Panc1 (cell line): ENCODE measurements at places on chromosomes 3 and 15.

DNA sequence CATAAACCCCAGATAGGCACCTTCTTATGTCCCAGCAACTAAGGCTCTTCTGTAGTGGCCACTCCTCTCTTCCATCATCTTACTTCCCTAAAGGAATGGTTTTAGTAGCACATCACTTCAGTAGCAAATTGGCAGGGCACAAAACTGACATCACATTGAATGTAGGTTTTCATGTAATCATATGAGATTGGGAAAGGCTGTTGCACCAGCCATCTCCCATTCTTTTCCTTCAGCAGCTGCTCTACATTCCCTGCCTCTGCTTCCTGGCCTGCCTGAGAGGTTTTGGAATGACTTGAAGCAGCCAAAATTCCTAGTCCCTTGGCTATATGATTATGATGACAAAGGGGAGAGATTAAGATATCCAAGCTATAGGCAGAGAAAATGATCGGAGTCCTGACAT is 36.5 kb downstream of the NSUN3 start:
- DNase-seq, result no peak

DNA sequence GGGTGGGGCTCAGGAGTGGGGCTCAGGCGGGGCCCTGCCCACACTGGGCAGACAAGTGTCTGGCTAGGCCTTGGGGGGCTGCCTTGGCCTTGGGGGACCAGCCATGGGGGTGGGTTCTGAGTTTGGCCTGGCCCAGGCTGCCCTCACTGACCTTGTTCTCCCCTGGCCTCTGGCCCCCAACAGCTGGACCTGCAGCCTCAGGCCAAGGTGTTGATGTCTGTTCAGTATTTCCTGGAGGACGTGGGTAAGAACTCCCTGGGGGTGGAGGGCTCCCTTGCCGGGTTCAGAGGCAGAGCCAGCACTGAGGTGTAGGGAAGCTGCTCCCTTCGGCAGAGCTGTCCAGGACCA is 20.0 kb downstream of the PRKCD start:
- DNase-seq, result no peak

DNA sequence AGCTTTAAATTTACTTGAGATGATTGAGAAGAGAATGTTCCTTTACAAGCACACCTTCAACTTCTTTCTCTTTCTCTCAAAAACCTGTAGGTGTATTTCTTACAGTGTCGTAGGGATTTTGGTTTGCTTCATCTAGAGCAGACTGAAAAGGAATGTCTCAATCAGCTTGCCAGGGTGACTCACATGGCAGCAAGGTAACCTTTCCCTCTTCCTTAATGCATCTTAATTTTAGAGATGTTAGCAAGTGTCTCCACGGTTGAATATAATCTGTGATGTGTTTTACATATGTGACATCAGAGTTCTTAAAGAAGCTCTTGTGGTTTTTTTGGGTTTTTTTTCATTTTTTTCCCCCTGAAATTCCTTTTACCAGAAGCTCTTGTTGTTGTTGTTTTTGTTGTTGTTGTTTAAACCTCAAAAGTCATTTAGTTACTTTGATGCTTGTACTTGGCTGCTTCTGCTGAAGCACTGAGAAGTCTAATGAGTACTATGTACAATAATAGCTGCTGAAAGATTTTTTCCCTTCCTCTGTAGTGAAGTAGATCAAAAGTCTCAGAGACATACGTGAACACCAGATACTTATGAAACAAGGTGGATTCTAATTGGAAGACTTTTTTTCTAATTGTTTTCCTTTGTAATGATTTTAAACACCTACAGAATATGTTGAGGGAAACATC is 83.1 kb downstream of the RETNLB start:
- DNase-seq, result no peak

GRCh38 chr3:105865867-105866350 is 2.9 kb downstream of the CBLB start:
- no peak for DNase-seq

DNA sequence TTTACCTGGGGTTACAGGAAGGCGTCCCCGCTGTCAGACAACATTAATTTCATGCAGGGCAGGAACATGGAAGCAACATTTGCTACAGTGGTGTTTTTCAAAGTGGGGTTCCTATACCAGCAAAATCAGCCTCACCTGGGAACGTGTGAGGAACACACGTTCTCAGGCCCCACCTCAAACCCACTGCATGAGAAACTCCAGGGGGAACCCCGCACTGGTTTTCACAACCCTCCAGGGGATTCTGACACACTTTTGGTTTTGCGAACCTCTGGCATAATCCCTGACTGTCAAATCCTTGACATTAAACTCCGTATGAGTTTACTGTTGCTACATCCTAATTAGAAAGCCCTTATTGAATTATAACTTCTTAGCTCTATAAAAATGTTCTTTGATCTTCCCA is 127.7 kb downstream of the LRRK1 start:
- DNase-seq, result no peak

- DNase-seq, result no peak
Observed at GRCh38 chr3:10395671-10396070, 74.8 kb upstream of the SEC13 start.

- no peak for DNase-seq
Observed at GRCh38 chr3:61358364-61358763, 107.1 kb upstream of the FHIT start.

- no peak for DNase-seq
Observed at GRCh38 chr3:73098873-73099272, 37.4 kb downstream of the EBLN2 start.

GRCh38 chr3:70064194-70064779 is 64.8 kb downstream of the SAMMSON start:
- peak; percentile 28 for DNase-seq

- DNase-seq, result peak; percentile 20
Observed at GRCh38 chr15:100713163-100713867, 110.9 kb downstream of the ASB7 start.

DNA sequence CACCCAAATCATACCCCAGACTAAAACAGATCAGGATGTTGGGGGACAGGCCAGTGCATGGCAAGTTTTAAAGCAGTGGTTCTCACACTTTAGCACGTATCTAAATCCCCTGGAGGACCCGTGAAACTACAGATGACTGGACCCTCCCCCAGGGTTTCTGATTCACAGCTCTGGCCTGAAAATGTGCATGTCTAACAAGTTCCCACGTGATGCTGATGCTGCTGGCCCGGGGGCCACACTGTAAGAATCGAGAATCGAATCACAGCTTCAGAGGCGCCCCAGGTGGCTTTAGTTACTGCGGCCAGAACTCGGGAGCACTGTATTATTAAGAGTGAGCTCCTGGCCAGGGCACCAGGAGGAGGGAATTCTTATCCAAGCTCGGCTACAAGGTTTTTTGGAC is 11.6 kb downstream of the ADAMTS17 start:
- no peak for DNase-seq

DNA sequence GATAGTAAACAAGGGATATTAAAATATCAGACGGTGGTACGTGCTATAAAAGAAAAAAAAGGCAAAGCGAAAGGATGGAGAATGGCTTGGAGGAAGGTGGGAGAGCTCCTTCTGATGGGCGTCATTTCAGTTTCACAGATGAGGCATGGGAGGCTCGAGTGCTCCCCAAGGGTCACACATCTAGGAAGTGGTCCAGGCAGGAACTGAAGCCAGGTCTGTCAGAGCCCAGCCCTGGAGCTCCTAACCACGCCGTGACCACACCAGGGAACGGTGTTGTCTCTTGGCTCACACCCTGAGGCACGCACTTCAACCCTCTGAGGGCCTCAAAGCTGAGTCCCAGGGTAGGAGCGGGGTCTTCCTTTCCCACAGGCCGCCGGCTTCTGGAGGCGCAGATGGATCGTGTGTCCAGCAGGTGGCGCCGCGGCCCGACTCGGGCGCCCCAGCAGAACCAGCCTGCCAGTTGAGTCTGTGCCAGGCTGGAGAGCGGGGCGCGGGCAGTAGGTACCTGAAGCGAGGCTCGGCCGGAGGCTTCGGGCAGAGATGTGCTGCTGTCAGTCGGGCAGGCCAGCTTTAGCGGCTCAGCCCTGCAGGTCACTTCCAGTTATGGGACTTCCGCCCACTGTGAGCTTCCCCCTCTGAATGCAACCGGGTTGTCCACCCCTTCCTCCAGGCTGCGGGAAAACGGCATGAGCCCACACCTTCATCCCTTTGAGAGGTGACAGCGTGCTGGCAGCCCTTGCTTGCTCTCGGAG is 68.1 kb downstream of the SLC6A1 start:
- no peak for DNase-seq

GRCh38 chr3:24220859-24221657 is 273.6 kb downstream of the THRB start:
- DNase-seq, result peak; percentile 18

- no peak for DNase-seq
Observed at GRCh38 chr15:90036806-90037510, 35.8 kb downstream of the ZNF710 start.

- no peak for DNase-seq
Observed at GRCh38 chr3:48015431-48016180, 610 bp downstream of the MAP4 start.

GRCh38 chr3:10715886-10716285 is 100.1 kb upstream of the SLC6A11 start:
- no peak for DNase-seq

- no peak for DNase-seq
Observed at GRCh38 chr3:56915966-56916586, 114.3 kb upstream of the ARHGEF3 start.

GRCh38 chr3:113590983-113591382 is 58.6 kb downstream of the SIDT1 start:
- no peak for DNase-seq

DNA sequence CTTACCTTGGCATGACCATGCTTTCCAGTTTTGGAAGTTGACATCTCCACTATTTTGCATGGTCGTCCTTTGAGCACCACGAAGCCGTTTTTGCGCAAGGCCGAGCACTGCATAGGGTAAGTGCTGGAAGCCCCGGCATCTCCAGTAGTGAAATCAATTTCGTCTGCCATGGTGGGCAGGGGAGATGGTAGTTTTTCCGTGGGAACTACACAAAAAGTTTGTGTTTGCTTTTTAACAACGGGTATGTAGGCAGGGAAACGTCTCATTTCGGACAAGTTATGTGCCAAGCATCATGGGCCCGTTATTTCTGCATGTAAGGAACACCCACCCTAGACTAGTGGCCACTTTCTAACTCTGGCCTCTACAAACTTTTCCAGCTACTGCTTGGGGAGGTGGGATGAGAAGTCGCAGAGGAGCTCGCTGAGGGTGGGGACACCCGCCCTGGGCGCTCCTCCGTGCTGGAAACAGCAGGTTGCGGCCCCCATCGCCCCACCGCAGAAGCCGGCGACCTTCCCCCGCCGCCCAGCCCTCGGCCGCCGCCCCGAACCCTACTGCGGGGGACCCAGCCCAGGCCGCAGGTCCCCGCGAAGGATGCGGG is 701 bp downstream of the EIF5A2 start:
- no peak for DNase-seq

GRCh38 chr3:132079147-132079546 is 44.3 kb upstream of the CPNE4 start:
- DNase-seq, result no peak

- DNase-seq, result no peak
Observed at GRCh38 chr15:90618330-90619125, 88.8 kb downstream of the CRTC3 start.

DNA sequence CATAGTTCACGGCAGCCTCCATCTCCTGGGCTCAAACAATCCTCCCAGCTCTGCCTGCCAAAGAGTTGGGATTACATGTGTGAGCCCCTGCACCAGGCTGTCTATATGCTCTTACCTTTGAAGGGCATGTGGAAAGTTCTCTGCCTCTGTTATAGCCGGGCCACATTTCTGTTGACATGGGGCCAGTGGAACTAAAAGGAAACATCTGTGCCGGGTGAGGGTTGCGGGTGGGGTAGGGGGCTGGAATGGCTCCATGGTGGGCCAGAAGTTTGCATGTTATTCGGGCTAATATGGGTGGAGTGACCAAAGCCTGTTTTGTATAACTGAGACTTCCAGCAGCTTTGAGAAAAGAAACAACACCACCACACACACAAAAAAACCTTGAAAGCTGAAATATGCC is 8.3 kb upstream of the CLEC3B start:
- DNase-seq, result no peak

GRCh38 chr15:53453253-53454105 is 306.0 kb downstream of the WDR72 start:
- DNase-seq, result no peak

- no peak for DNase-seq
Observed at GRCh38 chr3:24709956-24710355, 215.3 kb upstream of the THRB start.

- no peak for DNase-seq
Observed at GRCh38 chr3:121660356-121661171, at the start of gene HCLS1. Gene HCLS1, minus strand, starts transcription at chr3:121660903. Its CDS starts 2,556 bp downstream, at chr3:121658347.

DNA sequence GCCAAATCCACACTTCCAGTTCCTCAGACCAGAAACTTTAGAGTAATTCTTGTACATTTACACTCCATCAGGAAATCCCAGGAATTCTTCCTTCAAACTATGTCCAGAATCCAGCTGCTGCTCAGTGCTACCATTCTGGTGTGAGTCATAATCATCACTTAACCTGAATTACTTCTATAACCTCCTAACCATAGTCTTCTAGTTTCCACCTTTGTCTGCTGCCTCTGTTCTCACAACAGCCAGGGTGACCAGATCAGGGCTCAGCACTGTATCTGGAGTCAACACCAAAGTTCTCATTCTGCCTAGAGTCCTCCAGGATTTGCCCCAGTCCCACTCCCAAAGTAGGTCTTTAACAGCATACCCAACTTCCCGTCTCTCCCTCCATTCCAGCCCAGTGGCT is 3.4 kb downstream of the CLDND1 start:
- DNase-seq, result no peak

- DNase-seq, result peak; percentile 2
Observed at GRCh38 chr15:73601451-73602445, 31.4 kb downstream of the NPTN start.

DNA sequence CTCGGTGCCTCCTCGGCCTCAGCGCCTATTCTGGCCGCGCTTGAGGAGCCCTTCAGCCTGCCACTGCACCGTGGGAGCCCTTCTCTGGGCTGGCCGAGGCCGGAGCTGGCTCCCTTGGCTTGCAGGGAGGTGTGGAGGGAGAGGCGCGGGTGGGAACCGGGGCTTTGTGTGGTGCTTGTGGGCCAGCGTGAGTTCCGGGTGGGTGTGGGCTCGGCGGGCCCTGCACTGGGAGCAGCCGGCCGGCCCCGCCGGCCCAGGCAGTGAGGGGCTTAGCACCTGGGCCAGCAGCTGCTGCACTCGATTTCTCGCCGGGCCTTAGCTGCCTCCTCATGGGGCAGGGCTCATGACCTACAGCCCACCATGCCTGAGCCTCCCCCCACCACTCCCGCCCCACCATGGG is 26.6 kb upstream of the TRIM42 start:
- no peak for DNase-seq

GRCh38 chr15:68646156-68646555 is 67.4 kb downstream of the CORO2B start:
- no peak for DNase-seq

DNA sequence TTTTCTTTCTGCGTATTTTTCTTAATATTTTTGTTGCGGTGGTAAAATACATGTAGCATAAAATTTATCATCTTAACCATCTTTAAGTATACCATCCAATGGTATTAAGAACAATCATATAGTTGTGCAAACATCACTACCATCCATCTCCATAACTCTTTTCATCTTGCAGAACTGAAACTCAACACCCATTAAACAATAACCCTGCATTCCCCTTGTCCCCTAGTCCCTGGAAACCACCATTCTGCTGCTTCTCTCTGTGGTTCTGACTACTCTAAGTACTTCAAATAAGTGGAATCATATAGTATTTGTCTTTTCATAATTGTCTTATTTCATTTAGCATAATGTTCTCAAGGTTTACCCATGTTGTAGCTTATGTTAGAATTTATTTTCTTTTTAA is 67.3 kb upstream of the EOMES start:
- no peak for DNase-seq
